ENCODE measurements at places on chromosomes 4 and X. TPM values are rescaled to one million over a fixed set of nuclear protein-coding genes. Genes with fewer than 3 reads are reported as not detected.

GRCh38 chr4:83405844-83406816, 49.5 kb downstream of the HELQ start:
- DNase-seq, result no peak

DNA sequence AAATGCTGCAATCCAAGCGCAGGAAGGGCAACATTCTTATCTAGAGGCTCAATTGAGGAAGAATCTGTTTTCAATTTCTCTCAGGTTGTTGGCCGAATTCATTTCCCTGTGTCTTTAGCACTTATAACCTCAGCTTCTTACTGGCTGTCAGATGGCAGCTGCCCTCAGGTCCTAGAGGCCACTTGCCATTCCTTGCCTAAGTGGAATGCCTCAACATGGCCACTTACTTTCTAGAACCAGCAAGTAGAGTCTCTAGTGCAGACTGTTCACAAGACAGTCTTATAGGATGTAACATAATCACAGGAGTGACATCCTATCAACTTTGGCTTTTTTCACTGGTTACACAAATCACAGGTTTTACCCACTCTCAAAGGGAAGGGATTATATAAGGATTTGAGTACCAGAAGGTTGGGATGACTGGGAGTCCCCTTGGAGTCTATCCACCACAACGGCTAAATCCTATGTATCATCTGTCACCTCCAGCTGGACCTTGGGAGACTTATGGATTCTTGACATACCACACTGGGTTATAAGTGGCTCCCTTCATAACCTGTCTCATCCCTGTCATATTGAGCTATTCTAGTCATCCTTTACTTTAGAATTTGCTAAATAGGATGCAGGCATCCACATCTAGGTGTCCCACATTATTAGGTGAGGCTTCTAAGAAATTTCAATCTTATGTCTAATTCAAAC, 297.9 kb upstream of the CTSO start:
- DNase-seq, result no peak

- DNase-seq, result peak; percentile 33
These were observed 48.4 kb downstream of the RWDD4 start for GRCh38 chr4:183610613-183611012.

GRCh38 chr4:93814141-93814540, 14.4 kb upstream of the ATOH1 start:
- no peak for DNase-seq

- DNase-seq, result no peak
These were observed 3.7 kb upstream of the RAB9A start for GRCh38 chrX:13685126-13685763.

GRCh38 chrX:24020306-24020876, 6.6 kb downstream of the KLHL15 start:
- peak; percentile 27 for DNase-seq

DNA sequence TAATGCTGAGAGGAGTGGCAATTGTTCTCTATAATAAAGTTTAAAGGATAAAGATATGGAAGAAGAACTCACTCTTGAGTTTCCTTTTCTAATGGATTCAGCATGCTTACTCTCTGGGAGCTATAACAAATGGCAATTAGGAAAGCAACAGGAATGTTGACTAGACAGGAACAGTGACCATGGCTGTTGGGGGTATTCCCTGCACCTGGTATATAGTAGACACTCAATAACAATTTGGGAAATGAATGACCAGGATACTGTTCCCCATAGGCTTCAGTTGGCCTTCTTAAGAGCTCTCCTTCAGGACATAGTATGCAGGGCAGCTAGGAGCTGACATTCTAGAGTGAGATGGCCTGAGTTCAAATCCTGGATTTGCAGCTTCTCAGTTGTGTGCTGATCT, 1.8 kb downstream of the LIMCH1 start:
- DNase-seq, result no peak

- DNase-seq, result peak; percentile 12
These were observed 379.4 kb downstream of the FBXW7 start for GRCh38 chr4:152156442-152156841.

DNA sequence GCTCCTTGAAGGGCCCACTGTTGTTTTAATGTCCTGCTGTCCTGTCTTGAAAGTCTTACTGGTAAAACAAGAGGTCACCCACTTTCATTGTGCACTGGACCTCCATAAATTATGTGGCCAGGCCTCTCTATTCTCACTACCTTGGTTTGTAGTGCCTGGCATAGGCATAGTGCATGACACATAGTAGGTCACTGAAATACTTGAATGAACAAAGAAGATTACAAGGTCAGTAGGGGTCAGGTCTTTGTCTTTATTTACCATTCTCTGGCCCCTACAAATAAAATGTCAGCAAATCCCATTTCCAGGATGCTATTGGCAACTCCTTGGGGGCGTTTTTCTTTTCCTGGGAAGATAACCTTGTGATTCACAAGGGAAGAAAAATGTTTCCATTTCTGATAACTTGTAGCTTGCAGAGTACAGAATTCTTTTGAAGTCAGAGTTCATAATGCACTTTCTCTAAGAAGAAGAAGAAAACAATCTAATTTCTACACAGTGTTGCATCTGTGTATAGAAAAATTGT, 1.4 kb downstream of the PGM2 start:
- peak; percentile 13 for DNase-seq

- no peak for DNase-seq
These were observed 34.9 kb downstream of the SYTL5 start for GRCh38 chrX:38041237-38041636.

GRCh38 chr4:173432430-173432829, 33.5 kb upstream of the SCRG1 start:
- no peak for DNase-seq

DNA sequence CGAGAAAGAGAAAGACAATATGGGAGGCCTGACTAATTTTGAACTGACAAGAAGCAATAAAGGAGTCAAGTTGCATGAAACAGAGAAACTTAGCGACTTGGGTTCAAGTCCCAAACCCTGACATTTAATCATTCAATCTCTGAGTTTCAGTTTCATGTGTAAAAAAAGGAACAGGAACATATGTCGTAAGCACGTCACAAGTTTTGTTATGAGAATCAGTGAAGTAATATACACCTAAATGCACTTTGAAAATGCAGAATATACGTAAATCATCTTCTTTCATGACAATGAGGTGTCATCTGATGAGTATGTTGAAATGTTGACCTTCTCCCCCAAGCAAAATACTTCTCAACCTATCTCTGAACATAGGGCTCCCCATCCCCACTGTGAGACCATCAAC, 10.4 kb downstream of the ACOT9 start:
- DNase-seq, result no peak

- no peak for DNase-seq
These were observed 144.6 kb upstream of the KCNIP4 start for GRCh38 chr4:22093126-22093525.

- peak; percentile 74 for DNase-seq
These were observed 95.8 kb downstream of the DHX15 start for GRCh38 chr4:24488399-24489164.

DNA sequence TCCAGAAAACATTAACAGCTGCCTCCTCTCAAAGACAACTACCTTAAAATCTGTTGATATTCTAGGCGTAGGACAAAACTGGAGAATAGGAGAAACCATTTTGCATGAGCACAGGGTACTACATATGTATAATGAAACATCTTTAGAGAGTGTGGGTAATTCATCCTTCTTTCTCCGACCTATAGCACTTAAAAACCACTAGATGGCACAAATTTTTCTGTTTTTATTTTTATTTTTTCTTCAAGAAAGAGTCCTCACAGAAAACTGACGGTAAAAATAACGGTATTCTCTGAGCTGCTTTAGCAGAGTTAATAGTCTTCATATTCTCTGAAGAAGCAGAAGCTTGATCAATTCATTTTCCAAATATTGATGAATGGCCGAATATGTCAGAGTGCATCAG, 14.6 kb downstream of the SMIM31 start:
- DNase-seq, result peak; percentile 6

- DNase-seq, result peak; percentile 1
These were observed 279.2 kb downstream of the NR3C2 start for GRCh38 chr4:148162991-148163390.

DNA sequence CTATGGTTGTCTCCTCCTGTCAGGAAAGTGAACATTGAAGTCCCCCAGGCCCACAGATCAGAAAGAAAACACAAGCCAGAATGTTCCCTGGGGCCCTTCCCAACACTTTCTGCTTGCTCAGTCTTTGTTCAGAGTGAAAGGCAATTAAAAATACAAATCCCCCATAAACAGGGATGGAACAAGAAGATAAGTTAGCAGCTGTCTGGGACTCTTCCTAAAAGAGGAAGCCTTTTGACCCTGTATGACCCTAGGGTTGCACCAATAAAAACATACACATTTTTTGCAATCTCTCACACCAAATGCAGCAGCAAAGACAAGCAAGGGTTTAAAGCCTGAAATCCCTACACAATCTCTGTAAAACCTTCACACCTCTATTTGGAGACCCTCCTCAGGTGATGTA, 22.6 kb downstream of the IRF2 start:
- no peak for DNase-seq

DNA sequence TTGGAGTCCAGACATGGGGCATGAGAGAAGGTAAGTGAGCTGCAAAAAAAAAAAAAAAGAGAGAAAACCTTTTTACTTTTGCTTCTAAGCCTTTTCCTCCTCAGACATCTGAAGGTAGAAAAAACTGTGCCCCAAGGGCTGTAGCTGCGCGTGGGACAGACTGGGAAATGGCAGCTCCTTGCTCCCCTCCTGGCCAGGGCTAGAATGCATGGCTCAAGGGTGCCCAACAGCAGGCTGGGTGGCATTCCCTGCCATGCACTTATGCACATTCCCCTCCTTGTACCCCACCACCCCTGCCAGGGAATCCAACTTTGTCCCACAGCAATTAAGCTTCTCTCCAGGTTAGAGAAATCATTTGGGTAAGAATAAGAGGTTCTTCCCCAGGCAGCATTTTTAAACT, 421.2 kb downstream of the TRAM1L1 start:
- DNase-seq, result no peak

- peak; percentile 37 for DNase-seq
These were observed 155.6 kb downstream of the BTC start for GRCh38 chr4:74638689-74639088.

DNA sequence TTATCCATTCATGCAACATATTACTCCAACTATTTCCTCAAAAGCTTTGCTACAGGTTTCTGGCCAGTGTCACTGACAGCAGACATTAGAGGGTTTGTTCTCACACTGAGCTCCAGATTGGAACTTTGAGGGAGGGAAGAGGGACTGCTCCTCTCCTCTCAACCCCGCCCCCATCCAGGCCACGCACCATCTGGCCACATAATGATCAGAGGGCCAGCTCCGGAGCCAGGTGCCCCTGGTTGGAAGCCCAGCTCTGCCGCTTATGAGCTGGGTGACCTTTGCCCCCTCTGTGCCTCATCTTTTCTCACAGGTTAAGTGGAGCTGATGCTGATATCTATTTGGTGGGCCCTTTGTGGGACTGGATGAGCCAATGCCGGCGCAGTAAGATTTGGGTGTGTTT, 55.8 kb downstream of the C4orf50 start:
- DNase-seq, result no peak

DNA sequence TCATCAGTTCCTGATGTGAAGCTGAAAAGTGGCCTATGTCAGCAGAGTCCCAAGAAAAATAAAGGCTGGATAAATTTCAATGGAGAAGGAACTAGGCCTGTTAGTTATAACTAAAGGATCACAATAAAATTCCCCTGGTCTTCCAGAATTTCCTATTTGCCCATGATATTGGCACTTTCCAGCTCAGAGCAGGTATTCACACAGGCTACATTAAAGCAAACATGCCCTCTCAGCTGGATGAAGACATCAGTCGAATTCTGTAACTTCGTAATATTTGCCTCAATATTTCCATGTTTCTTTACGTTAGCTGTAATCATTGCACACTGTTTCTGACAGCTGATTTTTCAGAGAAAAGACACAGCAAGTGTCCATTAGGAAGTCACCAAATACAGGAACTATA, 9.5 kb downstream of the HPGD start:
- no peak for DNase-seq

DNA sequence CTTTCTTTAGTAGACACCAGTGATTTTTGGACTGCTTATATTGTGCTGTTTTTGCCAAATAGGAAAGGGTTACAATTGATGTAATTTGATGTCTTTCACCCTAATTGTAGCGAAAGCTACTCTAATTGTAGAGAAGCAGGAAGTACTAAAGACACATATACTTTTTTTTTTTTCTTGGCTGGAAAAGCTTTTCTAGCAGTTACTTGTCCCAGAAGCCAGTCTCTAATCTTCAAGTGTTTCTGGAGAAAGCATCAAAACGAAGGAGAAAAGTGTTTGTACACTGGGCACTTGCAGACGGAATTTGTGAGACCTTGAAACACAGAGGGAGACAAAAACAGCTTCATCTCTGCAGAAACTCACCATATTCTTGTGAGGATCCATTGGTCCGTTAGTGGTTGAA, 616.5 kb upstream of the LCORL start:
- DNase-seq, result no peak

GRCh38 chr4:39750216-39750615, 52.3 kb downstream of the UBE2K start:
- DNase-seq, result no peak

GRCh38 chr4:9894644-9895332, 113.4 kb downstream of the DRD5 start:
- DNase-seq, result no peak

GRCh38 chrX:101407167-101407747, 468 bp downstream of the GLA start:
- DNase-seq, result no peak

- DNase-seq, result peak; percentile 82
These were observed 531 bp downstream of the HCFC1 start for GRCh38 chrX:153971124-153971449.

GRCh38 chr4:85370400-85371032, 104.4 kb upstream of the ARHGAP24 start:
- DNase-seq, result peak; percentile 51

- DNase-seq, result no peak
These were observed 132.3 kb downstream of the SOWAHB start for GRCh38 chr4:76765473-76766183.

- no peak for DNase-seq
These were observed 1276.1 kb downstream of the PCDH7 start for GRCh38 chr4:31995943-31996901.

DNA sequence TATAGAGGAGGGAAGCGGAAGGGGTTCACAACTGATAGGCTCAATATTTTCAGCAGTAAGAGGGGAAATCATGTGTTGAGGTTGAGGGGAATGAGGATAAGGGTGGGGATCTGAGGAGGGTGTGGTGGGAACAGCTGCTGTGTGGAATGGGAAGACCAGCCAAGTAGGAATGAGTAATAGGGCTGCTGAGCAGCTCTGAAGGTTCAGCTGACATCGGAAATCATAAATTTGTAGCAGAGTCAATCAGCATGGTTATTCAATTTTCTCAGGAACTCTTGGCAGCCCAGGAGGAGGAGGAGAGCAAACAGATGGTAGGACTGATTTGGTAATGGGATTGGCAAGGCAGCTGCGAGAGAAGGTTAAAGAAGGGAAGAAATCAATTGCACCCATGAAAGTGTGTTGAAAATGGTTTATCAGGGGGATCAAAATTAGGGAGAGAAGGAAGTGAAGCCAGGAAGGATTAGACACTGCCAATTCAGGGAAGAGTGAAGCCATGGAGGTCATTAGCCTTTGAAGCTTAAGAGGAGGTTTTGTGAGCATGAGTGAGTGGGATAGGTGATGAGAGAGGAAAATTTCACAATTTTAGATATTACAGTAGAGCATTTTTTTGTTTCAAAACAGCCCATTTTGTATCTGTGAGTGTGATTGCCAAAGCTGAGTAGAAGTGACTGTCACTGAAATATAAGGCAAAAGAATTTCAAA, 82.6 kb downstream of the PCDH7 start:
- peak; percentile 90 for DNase-seq

- peak; percentile 50 for DNase-seq
These were observed 42.0 kb upstream of the RBMXL3 start for GRCh38 chrX:115147220-115147619.

Gene TRPC3
- 0.45 TPM for total RNA-seq

Gene TCEANC
- 3.9 TPM for total RNA-seq

Gene RPS6KA3
- 58.1 TPM for total RNA-seq

Gene SCD5
- 18.0 TPM for total RNA-seq

Gene TCP11X2
- not detected for total RNA-seq

Gene MTTP
- 0.25 TPM for total RNA-seq

Gene ZNF718
- 4.5 TPM for total RNA-seq

Gene MAGEA10
- total RNA-seq, result not detected

All from fibroblast of the aortic adventitia (primary cell).